ENCODE measurements at places on chromosomes 3 and 15.

DNA sequence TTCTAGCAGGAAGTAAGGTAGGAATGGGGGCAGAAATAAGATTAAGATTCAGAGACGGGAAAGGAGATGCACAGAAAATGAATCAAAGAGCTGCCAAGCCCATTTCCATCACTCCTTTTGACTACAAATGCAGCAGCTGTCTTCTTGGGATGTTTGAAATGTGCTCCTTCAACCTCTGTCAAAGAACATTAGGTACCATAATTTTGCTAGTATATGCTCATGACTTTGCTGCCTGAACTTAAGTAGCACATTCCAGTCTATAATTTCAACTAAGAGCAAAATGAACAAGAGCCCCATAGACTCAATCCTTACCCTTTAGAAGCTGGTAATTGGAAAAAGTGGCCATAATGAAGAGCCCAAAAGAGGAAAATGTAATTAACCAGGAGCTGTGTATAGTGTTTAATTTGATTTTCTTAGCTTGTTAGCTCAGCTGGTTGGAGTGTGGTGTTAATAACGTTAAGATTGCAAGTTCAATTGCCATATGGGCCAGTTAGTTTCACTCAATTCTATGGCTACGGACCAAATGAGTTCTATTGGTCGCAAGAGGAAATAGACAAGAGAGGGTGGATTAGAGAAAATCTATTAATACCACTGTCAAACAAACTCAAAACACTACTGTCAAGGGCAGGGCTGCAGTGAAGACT lies 349.9 kb downstream of the ZBBX start:
- no peak for DNase-seq

DNA sequence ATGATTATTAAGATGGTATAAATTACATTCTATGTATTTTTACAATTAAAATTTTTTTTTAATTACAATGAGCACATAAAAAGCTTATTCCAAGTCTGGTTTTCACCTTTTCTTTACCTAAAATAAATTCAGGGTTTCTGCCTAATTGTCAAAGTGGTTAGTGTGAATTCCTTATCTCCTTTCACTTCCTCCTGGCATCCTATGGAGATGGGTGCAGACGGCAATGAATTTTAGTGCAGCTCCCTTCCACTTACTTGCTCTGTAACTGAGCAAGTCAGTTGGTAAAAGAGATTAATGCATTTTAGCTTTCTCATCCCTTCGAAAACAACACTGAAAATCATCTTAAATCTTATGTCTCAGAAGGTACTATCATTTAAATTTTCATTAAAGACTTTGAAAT lies 13.1 kb downstream of the HDGFL3 start:
- DNase-seq, result no peak

GRCh38 chr3:38497031-38497430 lies 891 bp downstream of the EXOG start:
- no peak for DNase-seq

DNA sequence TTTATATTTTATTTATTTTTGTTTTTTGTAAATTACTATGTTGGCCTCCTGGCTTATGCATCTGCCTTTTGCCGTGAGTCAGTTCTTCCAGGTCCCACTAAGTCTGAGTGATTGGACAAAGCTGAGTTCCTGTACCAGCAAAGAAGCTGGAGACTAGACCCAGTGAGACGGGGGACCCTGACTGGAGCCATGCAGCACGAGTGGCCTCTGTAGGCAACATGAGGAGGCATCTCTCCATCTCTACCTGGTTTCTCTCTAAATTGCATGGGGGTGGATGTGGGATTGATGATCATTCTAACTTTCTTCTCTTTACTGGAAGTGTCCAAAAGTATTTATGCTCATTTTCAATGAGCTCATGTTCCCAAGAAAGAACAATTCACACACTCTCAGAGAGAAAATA lies 155.3 kb upstream of the MRPL3 start:
- no peak for DNase-seq

DNA sequence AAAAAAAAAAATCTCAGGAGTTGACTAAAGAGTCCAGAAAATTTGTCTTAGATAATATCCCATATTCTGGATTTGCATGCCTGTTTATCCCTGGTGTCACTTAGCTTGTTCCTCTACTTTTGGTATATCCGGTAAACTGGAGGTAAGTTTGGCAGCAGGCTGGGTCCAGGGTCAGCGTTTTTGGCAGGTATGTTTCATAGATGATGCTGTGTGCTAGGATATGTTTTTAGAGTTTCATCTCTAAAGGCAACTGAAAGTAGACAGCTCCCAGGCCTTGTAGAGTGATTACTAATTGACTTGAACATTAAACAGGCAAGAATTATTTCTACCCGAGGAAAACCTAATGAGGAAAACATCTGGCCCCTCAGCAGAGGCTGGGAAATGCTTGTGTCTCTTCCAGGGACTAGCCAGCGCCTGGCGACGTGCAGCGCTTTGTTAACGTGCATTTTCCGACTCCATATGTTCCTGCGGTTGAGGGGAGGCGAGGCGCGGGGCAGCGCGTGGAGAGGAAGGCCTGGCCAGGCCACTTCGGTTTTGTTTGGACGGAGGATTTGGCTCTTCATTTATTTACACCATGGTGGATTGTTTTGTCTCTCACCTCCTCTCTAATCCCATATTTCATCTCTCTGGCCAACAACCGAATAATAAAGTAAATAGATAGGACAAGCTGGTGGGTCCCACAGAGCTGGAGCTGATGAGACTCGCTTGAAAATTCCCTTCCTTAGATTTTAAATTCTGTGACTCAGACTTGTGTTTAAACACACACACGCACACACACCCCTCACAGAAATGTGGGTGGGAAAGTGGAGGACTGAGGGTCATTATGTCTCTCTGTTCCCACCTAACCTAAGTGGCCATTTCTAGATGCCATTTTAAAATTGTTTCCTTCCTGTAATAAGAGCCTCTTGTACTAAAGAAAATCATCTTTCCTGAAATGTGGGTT lies 65.3 kb downstream of the ASB7 start:
- no peak for DNase-seq

- no peak for DNase-seq
These were observed 116.7 kb downstream of the ERC2 start for GRCh38 chr3:56351537-56351936.

DNA sequence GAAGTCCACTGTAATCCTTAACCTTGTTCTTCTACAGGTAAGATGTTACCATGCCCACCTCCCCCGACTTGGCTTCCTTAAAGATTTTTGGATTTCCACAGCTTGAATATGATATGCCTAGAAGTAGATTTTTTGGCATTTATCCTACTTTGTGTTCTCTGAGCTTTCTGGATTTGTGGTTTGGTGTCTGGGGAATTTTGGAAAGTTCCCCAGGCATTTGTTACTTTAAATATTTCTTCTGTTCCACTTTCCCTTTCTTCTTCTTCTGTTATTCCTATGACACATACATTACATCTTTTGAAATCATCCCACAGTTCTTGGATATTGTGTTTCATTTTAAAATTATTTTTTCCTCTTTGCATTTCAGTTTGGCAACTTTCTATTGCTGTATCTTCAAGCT lies 122.1 kb upstream of the TMEM108 start:
- DNase-seq, result no peak

DNA sequence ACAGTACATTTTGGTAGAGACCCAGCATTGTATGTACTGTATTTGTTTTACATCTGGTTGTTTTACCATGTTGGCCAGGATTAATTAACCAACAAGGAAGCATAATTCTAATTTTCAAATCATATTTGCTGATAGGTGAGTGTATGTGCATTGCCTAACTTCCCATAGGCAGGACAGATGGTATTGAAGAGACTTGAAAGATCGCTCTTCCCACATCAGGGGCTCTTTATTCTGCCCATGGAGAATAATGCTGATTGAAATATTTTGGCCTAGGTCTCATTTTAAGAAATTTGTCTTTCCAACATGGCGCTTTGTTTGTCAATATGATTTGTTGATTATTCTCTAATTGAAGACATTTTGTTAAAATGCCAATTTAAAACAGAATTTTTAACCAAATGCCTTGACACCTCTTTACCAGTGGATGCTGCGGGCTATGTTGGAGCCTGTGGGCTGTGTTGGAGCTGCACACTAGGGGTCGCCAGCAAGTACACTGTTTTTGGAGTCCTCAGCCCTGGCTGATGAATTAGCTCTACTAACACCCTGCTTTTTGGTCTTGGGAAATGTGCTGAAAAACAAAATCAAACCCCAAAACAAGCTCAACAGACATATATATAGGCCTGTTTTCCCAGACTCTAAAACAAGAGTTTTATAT lies 5.3 kb downstream of the P2RY12 start:
- no peak for DNase-seq

DNA sequence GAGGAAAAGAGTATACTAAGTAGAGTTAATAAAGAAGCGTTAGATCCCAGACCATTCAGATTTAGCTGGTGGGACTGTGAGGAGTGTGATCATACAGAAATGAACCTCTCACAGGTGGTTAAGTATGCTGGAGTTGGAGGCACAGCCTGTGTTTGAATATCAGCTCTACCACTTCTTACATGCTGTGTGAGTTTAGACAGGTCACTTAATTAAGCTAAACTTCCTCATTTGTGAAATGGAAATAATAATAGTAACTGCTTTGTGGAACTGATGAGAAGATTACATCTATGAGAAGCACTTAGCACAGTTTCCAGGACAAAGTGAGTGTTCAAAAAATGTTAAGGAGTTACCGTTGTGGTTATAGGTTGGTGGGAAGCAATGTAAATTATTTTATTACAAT lies 8.4 kb downstream of the ACP3 start:
- no peak for DNase-seq

DNA sequence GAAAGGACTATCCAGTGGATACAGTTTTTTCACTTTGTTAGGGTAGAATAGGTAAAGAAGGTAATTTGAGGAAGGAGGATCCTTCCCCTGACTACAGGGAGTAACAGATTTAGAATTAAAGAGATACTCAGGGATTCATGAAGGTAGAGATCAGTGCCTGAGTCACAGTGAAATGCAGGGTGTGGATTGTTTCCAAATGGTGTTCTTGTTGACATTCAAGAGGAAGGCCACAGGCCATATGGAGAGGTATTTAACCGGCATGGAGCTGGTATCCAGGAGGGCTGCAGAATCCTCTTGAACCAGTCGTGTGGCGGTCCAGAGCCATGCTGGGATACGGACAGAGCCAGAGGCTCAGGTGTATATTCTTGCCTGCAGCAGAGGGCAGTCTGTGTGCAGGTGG lies 28.2 kb downstream of the GYG1 start:
- DNase-seq, result no peak

DNA sequence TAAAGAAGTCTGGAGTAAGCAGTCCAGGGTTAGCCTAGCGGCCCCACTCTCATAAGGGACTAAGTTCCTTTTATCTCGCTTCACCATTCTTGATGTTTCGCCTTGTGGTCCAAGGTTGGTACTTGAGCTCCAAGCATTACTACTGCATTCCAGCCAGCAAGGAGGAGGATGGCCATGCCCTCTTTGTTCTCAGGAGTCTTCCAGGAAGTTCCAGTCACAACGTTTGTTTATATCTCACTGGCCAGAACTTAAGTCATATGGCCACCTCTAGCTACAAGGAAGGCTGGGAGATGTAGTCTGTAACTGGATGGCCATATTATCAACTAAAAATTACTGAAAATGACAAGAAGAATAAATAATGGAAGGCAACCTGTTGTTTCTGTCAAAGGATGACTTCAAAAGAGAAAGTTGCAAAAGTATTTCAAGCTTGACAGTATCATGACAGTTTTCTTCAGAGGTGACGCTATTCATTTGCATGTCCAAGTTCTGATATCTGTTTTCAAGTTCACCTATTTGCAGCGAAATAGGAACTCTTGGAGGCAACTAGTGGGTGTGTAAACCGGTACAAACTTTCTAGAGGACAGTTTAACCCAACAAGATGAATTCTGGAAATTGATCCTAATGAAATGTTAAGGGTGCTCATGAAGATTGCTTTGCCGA lies 118.6 kb downstream of the PGPEP1L start:
- DNase-seq, result no peak

GRCh38 chr3:55402886-55403609 lies 84.1 kb downstream of the WNT5A start:
- no peak for DNase-seq

GRCh38 chr3:55337641-55338180 lies 149.4 kb downstream of the WNT5A start:
- no peak for DNase-seq

GRCh38 chr3:184240384-184241140 lies 8.2 kb downstream of the ALG3 start:
- DNase-seq, result no peak

GRCh38 chr3:71062037-71062932 lies 521.2 kb downstream of the FOXP1 start:
- DNase-seq, result no peak

DNA sequence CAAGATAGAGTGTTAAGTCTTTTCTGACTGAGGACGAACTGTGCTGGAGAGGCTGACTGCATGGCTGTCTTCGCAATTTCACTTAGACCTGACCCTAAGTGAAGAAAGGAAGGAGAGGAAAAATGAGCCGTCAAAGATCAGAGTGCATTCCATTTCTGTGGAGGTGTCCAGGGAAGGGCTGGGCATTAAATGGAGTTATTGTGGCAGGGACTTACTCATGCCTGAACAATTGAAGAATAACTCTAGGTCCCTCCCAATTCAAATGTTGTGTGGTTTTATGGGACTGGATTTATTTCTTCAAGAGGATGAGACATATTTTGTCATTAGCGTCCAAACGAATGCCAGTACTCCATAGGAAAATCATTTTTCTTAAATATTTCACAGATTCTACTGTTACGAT lies 187.3 kb upstream of the CFAP20DC start:
- peak; percentile 33 for DNase-seq

DNA sequence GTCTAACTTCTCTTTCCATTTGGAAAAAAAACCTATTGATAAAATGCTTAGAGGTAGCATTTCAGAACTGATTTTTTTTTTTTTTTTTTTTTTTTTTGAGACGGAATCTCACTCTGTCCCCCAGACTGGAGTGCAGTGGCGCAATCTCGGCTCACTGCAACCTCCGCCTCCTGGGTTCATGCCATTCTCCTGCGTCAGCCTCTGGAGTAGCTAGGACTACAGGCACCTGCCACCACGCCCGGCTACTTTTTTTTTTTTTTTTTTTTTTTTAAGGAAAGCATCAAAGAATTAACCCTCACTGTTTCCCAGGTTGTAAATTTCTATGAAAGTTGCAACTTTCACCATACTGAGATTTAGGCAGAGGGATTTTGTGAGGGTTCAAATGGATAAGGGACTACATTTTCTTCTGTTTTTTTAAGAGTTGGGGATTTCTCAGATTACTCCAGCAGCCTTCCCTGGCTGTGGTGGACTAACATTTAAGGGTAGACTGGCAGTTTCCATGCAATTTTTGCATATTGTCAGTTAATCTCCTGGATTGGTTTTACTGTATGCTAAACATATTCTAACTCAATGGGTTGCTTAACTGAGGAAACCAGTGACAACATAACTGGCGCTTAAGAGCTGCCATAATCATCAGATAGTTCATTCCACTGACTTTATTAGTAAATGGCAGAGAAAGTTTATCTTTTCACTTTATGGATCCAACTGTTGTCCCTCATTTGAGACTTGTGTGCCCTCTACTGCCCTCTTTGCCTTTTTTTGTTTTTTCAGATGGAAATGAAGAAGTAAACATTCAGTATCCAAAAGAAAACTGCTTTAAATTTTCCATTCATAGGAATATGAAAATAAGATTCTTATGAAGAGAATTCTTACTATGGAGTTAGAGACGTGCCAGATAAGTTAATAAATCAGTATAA lies 93.7 kb downstream of the NPTN start:
- no peak for DNase-seq

- DNase-seq, result no peak
These were observed 104.7 kb upstream of the SETMAR start for GRCh38 chr3:4198491-4198890.
